Activated T-helper 1 cell treated with anti-CD3 and anti-CD28 coated beads, Interleukin-2, amount 50 U/mL, for 16 hours (primary cell): ENCODE measurements at places on chromosomes 3 and 15.
A peak's percentile ranks its signal among the peaks of the same experiment; 100 is the strongest.

GRCh38 chr3:11624704-11625375, 18.9 kb downstream of the VGLL4 start:
- no peak for DNase-seq

GRCh38 chr3:25693238-25693637, 28.5 kb upstream of the TOP2B start:
- no peak for DNase-seq

GRCh38 chr3:120344349-120344748, 4.8 kb downstream of the LRRC58 start:
- DNase-seq: no peak

DNA sequence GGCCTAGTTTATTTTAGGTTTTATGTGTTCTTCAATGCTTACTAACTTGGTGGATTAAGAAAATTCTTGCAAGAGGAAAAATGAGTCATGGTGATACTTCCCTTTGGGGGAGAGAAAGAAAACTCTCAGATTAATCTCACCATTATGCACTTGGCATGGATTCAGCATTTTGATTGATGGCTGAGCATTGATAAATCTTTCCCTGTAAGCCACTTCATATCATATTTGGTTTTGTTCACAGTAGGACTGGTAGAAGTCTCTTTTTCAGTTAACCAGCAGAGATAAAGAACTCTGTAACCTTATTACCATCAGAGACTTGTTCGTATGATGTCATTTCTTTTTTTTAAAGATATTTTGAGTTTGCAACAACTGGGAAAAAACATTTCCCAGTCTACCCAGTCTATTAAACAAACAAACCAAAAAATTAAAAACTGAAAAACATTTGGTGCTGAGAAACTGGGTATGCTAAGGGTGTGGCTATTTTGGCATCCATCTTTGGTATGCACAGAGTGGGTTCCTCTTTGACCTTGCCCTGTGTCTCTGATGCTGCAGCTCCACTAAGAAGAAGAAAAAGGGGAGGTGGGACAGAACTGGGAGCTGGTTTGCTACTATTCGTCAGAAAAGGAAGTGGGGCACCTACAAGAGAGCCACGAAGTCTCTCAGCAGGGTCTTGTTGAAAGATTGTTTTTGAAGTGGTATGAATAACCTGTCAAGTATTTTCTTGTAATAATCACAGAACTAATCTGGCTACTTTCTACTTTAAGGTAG, 17.2 kb downstream of the TMOD3 start:
- no peak for DNase-seq

DNA sequence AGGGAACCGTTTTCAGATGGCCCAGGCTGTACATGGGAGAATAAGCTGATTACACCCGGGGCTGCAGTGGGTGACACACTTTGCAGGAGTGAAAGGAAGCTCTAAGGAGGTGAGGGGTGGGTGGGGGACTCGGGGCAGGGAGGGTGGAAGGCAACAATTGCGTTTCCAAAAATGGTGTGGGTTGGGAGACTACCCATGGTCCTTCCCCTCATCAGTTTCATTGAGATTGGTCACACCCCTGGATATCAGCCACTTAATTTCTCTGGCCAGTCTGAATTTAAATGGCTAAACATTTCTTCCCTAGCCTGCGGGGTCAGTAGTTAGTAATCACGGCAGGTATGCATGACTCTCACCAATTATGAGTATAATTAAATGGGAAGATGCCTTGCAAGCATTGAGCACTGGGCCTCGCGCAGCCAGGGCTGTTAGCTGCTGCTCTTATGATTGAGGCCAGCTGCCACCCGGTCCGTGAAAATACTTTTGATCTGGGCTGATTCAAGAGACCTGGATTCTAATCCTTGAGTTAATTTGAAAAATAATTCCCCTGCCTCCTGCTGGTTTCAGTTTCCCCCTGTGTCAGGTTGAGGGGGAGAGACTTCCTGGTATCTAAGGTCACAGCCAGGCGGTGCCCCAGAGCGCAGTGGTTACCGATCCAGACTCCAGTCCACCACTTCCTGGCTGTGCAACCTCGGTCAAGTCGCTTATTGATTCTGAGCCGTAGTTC, 23.3 kb downstream of the SLC6A6 start:
- DNase-seq: peak; percentile 23

DNA sequence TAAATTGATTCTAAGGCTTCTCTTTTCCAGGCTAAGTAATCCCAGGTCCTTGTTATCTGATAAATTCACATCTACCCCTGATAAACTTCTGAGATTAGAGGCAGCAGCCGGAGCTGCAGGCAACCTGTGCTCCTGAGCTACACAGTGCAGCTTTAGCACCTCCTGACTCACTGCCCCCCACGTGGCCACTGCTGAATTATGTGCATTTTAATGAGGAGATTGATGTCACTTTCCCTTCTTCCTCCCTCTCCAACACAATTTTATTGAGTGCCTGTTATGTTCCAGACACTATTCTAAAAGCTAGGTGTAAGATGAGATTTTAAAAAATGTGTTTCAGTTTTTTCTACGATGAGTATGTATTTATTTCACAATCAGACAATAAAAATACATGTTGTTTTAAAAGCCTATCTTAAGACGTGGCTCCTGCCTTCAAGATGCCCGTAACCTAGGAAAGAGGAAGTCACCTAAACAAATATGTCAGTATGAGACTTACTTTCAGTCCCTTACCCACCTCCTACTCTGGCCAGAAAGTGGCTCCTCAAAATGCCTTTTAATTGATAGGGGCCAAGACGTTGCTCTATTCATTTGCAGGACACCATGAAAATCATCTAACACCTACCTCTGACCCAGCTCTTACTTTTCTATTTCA, 161.5 kb upstream of the PFN2 start:
- DNase-seq: no peak

GRCh38 chr15:86135041-86135440, 55.4 kb downstream of the AGBL1 start:
- no peak for DNase-seq

- DNase-seq: no peak
These were observed 327.9 kb upstream of the EPHA3 start for GRCh38 chr3:88779482-88779881.

- DNase-seq: no peak
These were observed 1034.9 kb downstream of the ROBO1 start for GRCh38 chr3:78732893-78733292.

- DNase-seq: no peak
These were observed 109.2 kb downstream of the DNAJB8 start for GRCh38 chr3:128357538-128357937.

- DNase-seq: no peak
These were observed 30.8 kb downstream of the TOP2B start for GRCh38 chr3:25633919-25634318.

GRCh38 chr15:92035551-92035950, 182.0 kb downstream of the SLCO3A1 start:
- DNase-seq: no peak

DNA sequence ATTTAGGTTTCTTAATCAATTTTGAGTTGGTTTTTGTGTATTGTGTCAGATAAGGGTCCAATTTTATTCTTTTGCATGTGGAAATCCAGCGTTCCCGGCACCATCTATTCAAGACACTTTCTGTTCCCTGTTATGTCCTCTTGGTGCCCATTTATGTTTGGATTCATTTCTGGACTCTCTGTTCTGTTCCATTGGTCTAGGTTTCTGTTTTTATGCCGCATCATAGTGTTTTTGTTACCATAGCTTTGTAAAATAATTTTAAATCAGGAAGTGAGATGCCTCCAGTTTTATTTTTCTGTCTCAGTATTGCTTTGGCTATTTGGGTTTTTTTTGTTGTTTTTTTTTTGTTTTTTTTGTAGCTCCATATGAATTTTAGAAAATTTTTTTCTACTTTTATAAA, 97.1 kb downstream of the LRRC28 start:
- DNase-seq: no peak

DNA sequence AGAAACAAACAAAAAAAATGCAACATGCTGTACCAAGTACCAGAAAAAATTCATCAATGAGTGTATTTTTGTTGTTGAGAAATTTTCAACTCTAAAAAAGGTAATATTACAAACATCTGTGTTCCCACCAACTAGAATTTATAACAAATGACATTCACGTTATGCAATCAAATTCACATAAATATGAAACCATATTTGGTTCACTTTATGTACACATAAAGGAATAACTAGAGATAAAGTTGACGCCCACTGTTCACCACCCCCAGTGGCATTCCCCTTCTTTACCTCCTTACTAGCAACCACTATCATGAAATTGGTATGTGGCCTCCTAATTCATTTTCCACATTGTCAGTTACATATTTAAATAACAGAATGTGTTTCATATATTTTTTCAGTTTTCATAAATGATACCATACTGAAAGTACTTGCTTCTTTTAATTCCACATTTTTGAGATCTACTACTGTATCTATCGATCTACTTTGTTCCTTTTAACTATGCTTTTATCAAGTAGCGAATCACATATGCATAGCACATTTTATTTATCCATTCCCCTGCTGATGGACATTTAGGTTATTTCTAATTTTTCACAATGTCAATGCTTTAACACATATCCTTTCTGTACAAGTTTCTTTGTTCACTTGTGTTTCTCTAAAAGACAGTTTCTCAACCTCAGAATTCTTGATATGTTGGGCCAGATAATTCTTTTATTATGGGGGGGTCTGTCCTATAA, 34.5 kb downstream of the TBC1D5 start:
- no peak for DNase-seq

DNA sequence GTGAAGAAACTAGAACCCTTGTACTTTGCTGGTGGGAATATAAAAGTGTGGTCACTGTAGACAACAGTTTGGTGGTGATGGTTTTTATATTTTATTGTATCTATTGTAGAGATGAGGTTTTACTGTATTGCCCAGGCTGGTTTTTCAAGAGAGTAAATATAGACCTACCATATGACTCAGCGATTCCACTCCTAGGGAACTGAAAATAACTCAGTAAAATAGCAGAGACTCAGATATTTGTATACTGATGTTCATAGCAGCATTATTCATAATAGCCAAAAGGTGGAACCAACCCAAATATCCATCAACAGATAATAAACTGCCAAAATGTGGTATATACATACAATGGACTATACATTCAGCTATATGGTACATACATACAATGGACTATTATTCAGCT, 68.8 kb upstream of the IL12A start:
- no peak for DNase-seq

- DNase-seq: no peak
These were observed 485.5 kb downstream of the FHIT start for GRCh38 chr3:60765776-60766175.

DNA sequence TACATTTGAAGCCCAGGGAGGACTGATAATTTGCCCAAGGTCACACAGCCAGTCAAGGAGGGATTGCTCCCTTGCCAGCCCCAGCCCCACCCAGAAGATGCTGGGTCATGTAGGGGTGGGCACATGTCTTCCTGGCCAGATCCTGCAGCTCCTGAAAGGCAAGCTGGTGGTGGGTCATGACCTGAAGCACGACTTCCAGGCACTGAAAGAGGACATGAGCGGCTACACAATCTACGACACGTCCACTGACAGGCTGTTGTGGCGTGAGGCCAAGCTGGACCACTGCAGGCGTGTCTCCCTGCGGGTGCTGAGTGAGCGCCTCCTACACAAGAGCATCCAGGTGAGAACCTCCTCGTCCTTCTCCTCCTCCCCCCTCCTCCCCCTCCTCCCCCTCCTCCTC, 13.2 kb downstream of the ISG20 start:
- DNase-seq: no peak

DNA sequence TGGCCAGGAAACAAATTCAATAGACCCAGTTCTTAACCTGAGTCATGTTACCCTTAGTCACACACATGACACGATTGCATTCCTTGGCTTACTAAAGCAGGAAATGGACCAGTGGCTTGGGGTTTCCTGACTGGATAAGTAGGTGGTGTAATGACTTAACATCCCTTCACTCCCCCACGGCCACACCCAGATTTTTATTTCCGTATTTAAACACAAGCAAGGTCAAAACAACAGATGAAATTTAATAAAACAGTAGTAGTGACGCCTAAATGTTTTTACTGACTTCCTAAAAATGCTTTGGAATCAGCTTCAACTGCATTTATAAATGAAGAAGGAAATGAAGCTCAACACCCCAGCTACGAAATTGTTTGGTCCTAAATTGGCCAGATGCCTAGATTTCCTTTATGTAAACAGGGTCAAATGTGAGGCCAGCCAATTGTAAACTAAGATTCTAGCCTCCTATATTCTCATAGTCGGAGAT, 324.3 kb downstream of the CHST2 start:
- no peak for DNase-seq

- no peak for DNase-seq
These were observed 2.7 kb downstream of the ABHD14A start for GRCh38 chr3:51977446-51978142.

DNA sequence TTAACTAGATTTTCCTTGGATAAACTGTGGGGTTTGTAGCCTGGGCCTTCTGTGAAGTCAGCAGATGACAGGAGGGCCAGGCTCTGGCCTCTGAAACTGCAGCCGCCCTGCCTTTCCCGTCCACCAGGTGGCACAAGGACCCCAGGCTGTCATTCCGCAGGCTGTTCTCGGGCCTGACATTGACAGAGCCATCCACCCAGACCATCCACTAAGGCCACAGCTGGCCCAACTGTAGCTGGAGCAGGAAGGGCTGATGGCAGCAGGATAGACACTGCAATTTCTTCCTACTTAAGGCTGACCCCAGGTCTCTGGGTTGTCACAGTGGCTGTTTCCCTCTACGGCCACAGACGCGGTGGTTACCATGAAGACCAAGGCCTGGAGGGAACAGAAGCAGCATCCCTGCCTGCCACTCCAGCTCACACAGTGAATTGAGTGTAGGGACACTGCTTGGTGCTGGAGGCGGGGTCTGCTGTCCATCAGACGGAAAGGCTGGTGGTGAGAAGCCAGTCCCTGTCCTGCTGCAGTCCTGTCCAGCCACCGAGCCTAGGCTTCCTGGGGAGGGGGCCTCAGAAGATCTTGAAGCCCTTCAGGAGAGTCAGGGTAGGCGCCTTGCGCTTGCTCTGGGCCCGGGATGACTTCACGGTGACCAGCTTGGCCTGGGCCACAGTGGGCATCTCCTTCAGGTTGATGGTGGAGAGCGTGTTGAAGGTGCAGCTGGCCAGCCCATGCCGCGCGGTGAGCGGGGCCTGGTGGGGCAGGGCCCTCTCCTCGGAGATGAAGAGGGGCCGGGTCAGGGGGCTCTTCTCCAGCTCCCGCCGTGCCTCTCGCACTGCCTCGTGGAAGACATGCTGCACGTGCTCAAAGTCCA, 9.4 kb downstream of the SLC51B start:
- DNase-seq: no peak

GRCh38 chr3:10995871-10996270, 3.3 kb downstream of the SLC6A1 start:
- no peak for DNase-seq

DNA sequence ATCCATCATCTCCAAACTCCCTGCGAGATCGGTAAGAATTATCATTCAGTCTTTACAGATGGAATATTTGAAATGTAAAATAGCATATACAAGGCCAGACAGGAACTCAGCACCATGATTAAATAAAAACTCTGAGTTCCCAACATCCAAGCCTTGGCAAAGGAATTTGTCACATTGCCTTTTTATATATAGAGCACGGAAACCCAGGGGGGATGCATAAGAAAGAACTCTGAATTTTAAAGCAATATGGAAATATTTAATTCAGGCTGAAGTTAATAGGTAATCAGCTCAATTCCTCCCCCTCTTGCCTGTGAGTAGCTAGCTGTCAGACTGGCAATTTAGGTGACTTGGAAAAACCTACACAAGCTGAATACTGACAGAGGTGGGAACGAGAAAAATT, 217.9 kb upstream of the KCNMB2 start:
- no peak for DNase-seq

GRCh38 chr3:136149667-136150066, 46.5 kb downstream of the MSL2 start:
- no peak for DNase-seq

- DNase-seq: no peak
These were observed 6.8 kb downstream of the PLA2G4F start for GRCh38 chr15:42149493-42150218.

GRCh38 chr15:36596915-36597314, 17.5 kb downstream of the CDIN1 start:
- DNase-seq: no peak
